Glomerular endothelial cell (primary cell): ENCODE measurements at places on chromosomes 1 and 21. TPM values are rescaled to one million over a fixed set of nuclear protein-coding genes. Genes with fewer than 3 reads are reported as not detected.

The DENND2C gene
- total RNA-seq = 1.2 and 1.3 TPM in 2 replicates

The CSMD2 gene
- total RNA-seq = 0.12 and 0.15 TPM in 2 replicates

The FCAMR gene
- not detected in 2 replicates for total RNA-seq

The LORICRIN gene
- not detected in 2 replicates for total RNA-seq

The TNNI3K gene
- total RNA-seq = not detected in 2 replicates

The PRAMEF11 gene
- not detected in 2 replicates for total RNA-seq

The SMPDL3B gene
- total RNA-seq = 1.8 TPM in 1 of 2 replicates, not detected in the other

The CD46 gene
- 191 and 196 TPM in 2 replicates for total RNA-seq

The S100B gene
- not detected in 2 replicates for total RNA-seq

DNA sequence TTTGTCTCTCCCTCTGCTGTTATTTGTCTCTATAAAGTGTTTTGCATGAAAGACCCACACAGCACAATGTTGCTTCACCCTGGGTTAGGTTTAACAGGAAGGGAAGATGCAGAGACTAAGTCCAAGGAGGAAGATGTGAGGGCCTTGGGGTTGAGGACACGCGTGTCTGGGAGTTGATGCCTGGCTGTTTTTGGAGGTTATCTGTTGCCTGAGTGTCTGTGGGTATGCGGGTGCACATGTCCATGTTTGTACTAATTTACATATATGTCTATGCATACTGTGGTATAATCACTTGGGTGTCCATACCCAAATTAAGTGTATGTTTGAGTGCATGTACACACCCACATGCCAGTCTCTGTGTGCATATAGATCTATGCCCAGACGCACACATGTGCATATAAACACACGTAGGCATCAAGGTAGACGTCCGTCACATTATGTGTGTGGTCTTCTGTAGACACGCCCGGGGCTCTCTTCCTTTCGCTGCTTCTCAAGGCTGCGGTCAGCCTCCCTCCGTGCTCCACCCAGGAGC, 962 bp upstream of the MAN1C1 start:
- DNase-seq = no peak

DNA sequence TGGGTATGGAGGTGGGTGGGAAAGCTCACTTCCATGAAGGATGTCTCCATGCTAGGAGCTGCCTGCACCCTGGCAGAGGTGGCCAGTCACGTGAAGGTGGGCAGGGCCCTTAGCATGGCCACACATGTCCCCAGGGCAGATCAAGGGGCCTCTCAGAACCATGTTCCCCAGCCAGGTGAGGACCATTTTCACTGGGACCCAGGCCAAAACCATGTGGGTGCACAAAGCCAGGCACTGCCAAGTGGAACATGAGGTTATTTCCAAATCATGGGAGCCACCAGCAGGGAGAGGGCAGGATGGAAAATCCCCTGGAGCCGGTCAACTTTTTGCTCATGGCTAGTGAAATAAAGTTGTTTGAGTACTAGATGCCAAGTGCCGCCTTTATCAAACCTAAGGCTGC, 9.7 kb downstream of the ZNF692 start:
- DNase-seq = no peak

DNA sequence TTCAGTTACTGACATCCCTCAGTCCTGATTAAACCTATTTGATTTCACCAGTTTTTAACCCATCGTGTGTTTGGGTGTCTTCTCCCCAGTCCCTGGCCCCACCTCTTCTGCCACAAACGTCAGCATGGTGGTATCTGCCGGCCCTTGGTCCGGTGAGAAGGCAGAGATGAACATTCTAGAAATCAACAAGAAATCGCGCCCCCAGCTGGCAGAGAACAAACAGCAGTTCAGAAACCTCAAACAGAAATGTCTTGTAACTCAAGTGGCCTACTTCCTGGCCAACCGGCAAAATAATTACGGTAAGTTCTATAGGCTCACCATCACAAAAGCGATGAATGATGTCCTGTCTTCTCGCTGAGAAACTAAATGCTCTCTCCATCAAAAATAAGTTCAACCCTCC, 28.7 kb downstream of the NBPF3 start:
- no peak for DNase-seq

GRCh38 chr1:2125350-2126211, 69.0 kb downstream of the FAAP20 start:
- no peak for DNase-seq

DNA sequence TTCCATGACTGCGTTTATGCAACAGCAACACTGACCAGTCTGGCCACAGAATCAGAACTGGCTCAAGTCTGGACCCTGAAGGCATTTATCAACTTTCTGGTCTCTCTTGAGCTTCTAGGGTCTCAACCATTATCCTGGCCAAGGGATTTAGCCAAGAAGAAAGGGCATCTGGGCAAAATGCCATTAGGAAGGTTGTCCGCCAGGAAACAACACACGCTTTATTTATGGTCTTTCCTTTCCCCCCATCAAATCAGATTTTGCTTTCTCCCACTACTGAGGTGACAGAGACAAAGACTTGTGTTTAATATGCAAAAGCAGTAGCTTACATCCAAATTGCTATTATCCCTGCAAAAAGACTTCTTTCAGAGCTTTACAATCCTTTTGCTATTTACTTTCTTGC, 81.6 kb upstream of the PPP2R5A start:
- no peak for DNase-seq

DNA sequence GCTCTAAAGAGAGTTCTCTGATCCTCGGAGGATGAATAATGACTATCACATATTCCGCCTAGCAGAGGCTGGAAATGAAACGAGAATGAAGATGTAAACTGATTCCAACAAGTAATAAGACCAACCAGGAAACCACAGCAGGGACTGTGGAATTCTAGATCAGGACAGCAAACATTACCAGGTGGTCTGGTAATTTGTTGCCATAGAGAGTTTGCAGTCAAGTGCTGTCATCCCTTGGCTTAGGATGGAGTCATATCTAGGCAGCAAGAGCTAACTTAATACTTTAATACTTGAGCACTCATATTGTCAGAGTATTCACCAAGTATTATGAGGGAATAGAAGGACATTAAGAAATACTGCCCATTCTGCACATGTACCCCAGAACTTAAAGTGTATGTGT, 45.1 kb upstream of the MUTYH start:
- no peak for DNase-seq

GRCh38 chr1:94416901-94417727, 1.1 kb upstream of the ABCD3 start:
- DNase-seq = peak; percentile 22

DNA sequence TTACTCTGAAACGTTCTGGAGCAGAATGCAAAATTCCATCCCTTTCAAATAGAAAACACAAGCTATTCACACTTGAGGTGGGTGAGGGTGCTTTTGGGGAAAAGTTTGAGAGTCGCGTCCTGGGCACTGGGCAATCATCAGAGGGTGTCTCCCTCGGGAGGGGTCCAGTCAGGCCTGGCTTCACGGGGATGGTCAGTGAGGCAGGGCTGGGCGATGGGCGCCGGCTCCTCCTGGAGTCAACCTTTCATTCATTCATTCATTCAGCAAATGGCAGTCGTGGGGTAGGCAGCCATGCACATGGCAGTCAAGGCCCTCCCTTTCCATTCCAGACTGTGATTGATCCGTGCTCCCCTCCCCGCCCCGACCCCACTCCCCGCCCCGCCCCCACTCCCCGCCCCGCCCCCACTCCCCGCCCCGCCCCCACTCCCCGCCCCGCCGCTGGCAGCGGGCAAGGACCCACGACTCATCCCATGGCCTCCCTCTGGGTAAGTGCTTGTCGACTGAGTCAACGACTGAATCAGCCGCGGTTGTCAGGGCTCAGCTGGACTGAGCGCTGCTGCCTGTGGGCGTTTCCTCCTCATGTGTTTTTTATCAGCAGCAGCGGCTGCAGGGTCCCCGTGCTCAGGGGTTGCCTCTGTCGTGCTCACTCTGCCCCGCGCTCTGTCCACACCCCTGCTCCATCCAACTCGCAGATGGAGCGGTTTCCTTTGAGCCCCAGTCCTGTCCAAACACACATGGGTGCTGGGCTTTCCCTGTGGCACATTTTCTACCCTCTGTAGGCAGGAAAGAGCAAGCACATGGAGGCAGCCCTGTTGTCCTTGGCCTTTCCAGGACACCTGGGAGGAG, 12.5 kb upstream of the SPSB1 start:
- no peak for DNase-seq

DNA sequence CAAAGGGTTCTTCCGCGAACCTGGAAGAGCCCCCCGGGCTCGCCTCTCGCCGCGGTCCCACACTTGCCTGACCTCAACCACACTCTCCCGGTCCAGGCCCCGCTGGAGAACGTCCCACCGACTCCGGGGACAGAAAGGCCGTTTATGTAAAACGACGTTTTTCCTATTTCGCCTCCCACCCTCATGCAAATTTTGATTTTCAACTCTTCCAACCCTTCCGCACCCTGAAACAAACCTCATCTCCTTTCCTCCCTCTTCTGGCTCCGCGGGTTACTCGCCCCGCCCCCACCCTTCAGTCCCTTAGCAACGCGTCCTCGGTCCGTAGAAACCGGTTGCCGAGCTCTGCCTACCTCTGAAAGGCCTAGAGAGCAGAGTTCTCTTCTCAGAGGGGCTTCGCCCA, at the start of gene C1orf141:
Gene C1orf141 (minus strand): TSS at position 276 of the 400 bp plus-strand sequence. CDS start 7,730 bp downstream, outside the sequence.
- DNase-seq = no peak

GRCh38 chr1:235087906-235088305, 40.7 kb downstream of the TOMM20 start:
- DNase-seq = no peak

GRCh38 chr1:101205457-101205856, 31.4 kb upstream of the S1PR1 start:
- no peak for DNase-seq

DNA sequence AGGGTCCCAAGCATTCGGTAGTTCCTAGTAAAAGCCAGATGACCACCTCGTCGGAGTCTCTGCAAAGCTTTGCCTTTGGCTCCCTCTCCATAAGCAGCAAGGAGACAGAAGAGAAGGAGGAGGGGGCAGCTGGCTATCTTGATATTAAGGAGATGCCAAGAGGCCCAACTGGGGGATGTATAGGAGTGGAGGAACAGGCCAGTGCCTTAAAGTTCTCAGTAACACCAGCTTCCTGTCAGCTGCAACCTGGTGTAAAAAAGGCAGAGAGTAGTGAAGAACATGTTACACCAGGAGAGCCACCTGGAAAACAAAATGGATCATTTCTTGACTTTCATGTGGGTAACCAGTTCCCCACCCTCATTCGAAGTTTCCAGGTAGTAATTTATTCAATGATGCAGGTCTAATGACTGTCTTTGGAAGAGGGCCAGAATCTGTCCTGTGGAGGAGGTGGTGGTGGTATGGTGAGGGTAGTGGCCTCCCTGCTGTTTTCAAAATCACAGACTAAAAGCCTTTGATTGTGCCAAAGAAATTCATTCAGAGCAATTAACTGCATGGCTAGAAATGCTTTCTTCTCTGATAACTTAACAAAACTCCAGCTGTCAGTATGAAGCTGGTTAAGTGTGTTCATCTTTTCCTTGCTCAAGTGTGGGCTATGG, 27.3 kb downstream of the TMEM200B start:
- DNase-seq = no peak

DNA sequence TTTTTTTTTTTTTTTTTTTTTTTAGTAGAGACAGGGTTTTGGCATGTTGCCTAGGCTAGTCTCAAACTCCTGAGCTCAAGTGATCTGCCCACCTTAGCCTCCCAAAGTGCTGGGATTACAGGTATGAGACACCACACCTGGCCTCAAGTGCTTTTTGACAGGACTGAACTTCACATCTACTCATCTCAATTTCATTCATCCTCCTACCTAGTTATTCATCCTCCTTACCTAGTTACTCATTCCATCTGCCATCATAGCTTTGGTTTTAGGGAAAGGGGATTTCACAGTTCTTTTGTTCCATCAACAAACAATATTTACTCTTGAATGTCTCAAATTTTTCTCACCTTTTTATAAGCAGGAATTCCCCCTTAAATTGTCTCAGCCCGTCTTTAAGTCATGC, 38.6 kb upstream of the RALGPS2 start:
- no peak for DNase-seq

DNA sequence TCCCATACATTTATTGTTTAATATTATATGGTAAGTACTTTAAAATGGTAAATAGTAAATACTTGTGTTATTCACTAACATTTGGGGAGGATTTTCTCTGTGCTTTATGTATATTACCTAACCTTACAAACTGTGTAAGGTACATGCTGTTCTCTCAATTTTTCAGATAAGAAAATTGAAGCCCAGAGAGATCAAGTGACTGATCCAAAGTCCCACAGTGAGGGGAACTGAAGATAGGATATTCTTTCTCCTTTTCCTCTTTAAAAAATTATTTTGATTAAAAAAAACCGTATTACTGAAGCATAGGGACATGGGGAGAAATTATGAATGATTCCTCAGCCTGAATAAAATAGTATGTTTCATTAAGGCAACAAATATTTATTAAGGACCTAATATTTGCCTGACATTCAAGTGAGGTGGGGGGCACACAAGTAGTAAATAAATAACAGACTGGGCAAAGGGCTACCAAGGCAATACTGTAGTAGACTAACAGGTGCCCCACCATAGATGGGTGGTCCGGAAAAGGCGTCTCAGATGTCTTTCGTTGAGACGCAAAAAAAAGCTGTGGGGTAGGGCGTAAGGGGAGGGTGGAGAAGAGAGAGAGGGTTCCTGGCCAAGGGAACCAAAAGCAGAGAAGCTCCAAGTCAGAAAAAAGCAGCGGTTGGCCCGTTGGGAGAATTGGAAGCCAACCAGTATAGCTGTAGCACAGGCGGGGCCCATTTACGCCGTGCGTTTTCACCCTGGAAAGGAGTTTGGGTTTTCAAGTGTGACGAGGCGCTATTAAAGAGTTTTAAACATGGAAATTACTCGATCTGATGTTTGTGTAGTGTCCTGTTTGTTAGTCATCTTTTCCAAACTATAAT, 944 bp upstream of the AGO3 start:
- DNase-seq = no peak

DNA sequence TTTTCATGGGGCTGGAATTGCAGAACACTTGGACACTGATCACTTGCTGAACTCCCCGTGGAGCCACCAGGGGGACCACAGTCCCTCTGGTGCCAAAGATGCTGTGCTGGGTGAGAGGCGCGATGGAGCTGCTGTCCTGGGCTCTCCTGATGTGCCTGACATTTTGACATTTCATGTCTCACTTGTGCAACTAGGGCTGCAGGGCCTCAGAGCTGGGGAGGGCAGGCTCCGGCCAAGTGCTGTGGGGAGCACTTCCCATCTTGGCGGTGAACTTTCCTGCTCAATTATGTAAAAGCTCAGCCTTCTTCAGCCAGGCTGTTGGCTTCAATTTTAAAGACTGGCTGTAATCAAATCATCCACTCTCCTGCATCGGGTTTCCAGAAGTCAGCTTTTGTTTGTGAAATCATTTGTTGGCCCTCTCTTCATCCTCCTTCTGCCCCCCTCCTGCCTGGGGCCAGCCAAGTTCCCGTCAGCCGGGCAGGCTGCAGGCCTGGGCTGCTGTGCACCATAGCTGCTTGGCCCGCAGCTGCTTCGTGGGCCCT, 36.8 kb downstream of the KCNAB2 start:
- DNase-seq = no peak

DNA sequence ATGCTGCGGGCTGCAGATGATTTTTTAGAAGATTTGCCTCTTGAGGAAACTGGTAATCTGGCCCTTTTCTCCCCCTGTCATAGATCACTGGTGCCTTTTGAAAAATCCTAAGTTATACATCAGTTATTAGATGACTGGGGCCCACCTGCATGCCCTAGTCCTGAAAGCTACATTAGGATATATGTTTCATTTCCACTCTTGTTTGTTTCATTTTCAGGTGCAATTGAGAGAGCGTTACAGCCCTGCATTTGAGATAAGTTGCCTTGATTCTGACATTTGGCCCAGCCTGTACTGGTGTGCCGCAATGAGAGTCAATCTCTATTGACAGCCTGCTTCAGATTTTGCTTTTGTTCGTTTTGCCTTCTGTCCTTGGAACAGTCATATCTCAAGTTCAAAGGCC, 8.1 kb upstream of the IFI44 start:
- DNase-seq = no peak

GRCh38 chr1:25731148-25731547, 68.8 kb upstream of the SELENON start:
- DNase-seq = no peak

- no peak for DNase-seq
These were observed 36.0 kb downstream of the PABPC4 start for GRCh38 chr1:39540504-39541031.
